ENCODE measurements at places on chromosomes 2 and 18. TPM values are rescaled to one million over a fixed set of nuclear protein-coding genes. Genes with fewer than 3 reads are reported as not detected.

DNA sequence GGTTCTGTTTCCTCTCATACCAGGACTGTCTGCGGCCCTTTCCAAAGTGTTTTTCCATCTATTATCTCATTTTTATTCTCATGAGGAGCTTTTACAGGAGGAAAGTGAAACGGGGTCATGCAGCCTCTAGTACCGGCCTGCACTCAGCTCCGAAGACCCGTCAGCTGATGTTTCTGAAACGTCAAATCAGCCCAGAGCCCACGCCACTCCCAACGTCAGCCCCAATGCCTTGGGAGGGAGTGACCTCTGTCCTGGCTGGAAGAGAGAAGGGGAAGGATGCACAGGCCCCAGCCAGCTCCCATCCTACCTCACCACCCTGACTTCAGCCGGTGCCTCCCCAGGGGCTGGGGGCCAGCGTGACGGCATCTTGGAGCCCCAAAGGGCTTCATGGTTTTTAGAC is 58.5 kb downstream of the ADCY3 start:
- H3K36me3 ChIP-seq: no peaks in the 10 kb centered on the region
- no peak overlapping the region for H3K27ac ChIP-seq
- H3K4me3 ChIP-seq: no peak overlapping the region
- DNase-seq: no peak
- peaks cover 23% of the 10 kb centered on the region for H3K4me1 ChIP-seq
- no peaks in the 10 kb centered on the region for H3K27me3 ChIP-seq

- DNase-seq: no peak
- no peaks in the 10 kb centered on the region for H3K27me3 ChIP-seq
- H3K4me3 ChIP-seq: no peak overlapping the region
- H3K27ac ChIP-seq: no peak overlapping the region
- no peaks in the 10 kb centered on the region for H3K36me3 ChIP-seq
These were observed 276.8 kb upstream of the FANCL start for GRCh38 chr2:58517881-58518280.

- no peaks in the 10 kb centered on the region for H3K27me3 ChIP-seq
- H3K4me3 ChIP-seq: no peak overlapping the region
- peaks cover 10% of the 10 kb centered on the region for H3K4me1 ChIP-seq
- H3K36me3 ChIP-seq: peaks cover 15% of the 10 kb centered on the region
These were observed 4.5 kb downstream of the SEMA4F start for GRCh38 chr2:74658516-74658915.

DNA sequence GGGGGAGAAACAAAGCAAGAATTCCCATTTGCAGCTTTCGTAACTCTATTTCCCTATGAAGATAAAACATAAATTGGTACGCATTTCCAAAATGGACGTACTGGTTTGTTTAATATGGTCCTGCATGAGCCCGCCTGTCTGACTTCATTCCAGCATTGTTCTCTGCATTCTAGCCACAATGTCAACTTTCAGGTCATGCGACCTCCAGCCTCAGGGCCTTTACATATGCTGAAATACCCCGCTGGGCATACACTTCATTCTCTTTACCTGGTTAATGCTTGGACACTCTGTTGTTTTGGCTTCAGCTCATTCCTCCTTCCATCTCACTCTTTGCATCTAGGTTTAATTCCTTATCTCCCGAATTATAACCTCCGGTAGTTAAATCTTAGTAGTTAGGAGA is 103.7 kb upstream of the DNMT3A start:
- no peaks in the 10 kb centered on the region for H3K27me3 ChIP-seq
- peaks cover 2% of the 10 kb centered on the region for H3K36me3 ChIP-seq
- no peak overlapping the region for H3K27ac ChIP-seq
- peaks cover 10% of the 10 kb centered on the region for H3K4me1 ChIP-seq

DNA sequence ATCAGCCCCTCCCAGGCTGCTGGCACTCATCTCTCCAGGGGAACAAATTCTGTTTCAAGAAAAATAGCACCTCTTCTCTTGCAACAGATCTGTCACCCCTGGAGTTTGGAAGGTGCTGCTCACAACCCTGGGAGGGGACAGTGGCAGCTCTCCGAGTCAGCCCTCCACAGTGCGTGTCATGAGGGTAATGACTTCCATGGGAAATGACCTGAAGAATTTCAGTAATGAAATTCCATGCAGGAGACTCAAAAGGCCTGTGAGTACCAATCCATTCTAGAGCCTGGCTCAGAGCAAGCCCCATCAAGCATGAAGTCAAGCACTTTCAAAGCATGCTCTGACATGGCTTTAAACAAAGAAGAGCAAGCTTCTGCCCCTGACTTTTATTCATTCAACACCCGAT is 276.3 kb upstream of the PARD3B start:
- peaks cover 2% of the 10 kb centered on the region for H3K36me3 ChIP-seq
- no peak for DNase-seq
- H3K4me3 ChIP-seq: no peak overlapping the region
- no peak overlapping the region for H3K27ac ChIP-seq

GRCh38 chr2:19351499-19351898 is 6.9 kb downstream of the OSR1 start:
- H3K4me3 ChIP-seq: no peak overlapping the region
- no peak overlapping the region for H3K27ac ChIP-seq
- peaks cover 35% of the 10 kb centered on the region for H3K4me1 ChIP-seq
- H3K27me3 ChIP-seq: peaks cover 6% of the 10 kb centered on the region

- H3K4me1 ChIP-seq: peaks cover 9% of the 10 kb centered on the region
- DNase-seq: no peak
- no peaks in the 10 kb centered on the region for H3K36me3 ChIP-seq
- peaks cover 8% of the 10 kb centered on the region for H3K27me3 ChIP-seq
- no peak overlapping the region for H3K4me3 ChIP-seq
These were observed 140.2 kb downstream of the TWIST2 start for GRCh38 chr2:238988105-238988504.

GRCh38 chr2:226873826-226874225 is 38.0 kb downstream of the RHBDD1 start:
- H3K36me3 ChIP-seq: peaks cover 1% of the 10 kb centered on the region
- DNase-seq: no peak
- H3K27me3 ChIP-seq: no peaks in the 10 kb centered on the region
- H3K27ac ChIP-seq: no peak overlapping the region

CIB4 gene
- not detected for total RNA-seq

KYNU gene
- total RNA-seq: not detected
